ENCODE measurements at places on chromosomes 6 and 20.

DNA sequence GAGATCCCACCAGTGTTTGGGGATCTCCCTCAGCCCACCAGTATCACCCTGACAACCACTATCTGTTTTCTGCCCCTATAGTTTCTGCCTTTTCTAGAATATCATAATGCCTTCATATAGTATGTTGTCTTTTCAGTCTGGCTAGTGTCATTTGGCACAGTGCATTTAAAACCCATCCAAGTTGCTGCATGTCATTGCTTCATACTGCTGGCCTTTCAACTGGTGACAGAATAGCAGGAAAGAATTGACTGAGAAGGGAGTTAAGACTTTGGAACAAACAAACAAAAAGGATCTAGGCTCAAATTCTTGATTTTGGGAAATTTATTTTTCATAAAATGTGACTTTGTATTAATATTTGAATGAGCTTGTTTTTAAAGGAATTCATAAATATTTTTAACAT lies 4.5 kb downstream of the LMBRD1 start:
- DNase-seq, result no peak

GRCh38 chr6:48744948-48745347 lies 634.0 kb upstream of the PTCHD4 start:
- no peak for DNase-seq

GRCh38 chr6:19327661-19328060 lies 509.5 kb upstream of the ID4 start:
- no peak for DNase-seq

DNA sequence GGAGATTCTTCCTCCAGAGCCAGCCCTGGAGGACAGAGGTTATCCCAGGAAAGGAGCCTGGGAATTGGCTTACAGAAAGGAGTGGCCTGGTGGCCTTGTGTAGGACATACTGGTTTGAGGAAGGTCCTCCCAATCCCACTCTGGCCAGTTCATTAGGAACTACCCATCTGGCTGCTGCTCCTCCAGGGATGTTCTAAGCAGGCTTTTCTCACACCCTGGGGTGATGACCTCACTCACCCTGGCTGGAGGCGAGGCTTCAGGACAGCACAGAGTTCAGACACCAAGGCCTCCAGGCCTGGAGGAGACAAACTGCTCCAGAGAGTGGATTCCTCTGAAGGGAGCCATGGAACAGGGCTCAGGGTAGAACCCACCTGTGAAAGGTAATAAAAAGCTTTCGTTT lies 8.9 kb downstream of the GNMT start:
- no peak for DNase-seq

- no peak for DNase-seq
Observed at GRCh38 chr6:88848870-88849269, 114.5 kb downstream of the RNGTT start.

DNA sequence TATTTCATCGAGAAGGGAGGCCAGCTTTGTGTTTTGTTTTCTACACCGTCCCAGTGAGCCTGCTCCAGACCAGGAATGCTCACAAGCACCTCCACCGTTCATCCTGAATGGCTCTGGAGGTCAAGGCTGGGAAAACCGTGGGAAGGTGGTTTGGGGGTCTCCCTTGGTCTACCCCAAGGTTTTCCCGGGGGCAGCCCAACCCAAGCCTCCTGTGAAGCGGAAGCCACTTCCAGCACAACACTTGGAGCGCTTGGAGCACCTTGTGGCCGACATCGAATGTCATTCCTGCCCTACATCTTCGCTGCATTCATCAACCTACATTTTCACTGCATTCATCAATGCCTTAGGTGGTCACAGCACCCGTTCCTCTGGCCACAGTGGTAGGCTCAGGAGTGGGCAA lies 255.6 kb upstream of the PMEPA1 start:
- no peak for DNase-seq

DNA sequence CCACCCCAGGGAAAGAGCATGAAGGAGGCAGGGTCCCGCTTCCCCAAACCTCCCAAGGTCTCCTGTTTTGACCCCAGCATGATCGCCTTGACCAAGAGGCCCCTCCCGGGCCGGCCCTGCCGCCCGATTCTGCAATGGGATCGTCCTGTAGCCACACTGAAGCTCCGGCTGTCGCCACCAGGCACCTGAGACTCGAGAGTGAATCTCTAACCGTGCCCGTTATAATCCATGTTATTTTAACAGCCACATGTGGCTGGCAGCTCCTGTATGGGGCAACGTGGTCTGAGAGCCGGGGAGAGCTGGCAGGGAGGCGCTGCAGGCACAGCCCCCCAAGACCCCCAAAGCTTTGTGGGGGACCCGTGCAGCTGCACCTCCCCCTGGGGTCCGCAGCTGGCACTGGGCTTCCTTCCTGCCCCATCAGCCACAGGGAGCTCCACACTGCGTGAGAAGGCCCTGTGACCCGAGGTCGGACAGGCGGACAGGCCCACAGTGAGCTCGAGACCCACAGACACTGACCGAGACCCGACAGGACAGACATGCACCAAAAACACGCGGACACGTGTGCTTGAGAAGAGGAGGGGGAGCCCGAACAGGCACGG lies 51.3 kb downstream of the KCNQ2 start:
- no peak for DNase-seq

- DNase-seq, result no peak
Observed at GRCh38 chr20:3161316-3162079, 1.8 kb upstream of the FASTKD5 start.

- DNase-seq, result no peak
Observed at GRCh38 chr6:149046822-149047246, 270.7 kb upstream of the TAB2 start.

GRCh38 chr20:54305421-54305820 lies 97.5 kb downstream of the PFDN4 start:
- no peak for DNase-seq

DNA sequence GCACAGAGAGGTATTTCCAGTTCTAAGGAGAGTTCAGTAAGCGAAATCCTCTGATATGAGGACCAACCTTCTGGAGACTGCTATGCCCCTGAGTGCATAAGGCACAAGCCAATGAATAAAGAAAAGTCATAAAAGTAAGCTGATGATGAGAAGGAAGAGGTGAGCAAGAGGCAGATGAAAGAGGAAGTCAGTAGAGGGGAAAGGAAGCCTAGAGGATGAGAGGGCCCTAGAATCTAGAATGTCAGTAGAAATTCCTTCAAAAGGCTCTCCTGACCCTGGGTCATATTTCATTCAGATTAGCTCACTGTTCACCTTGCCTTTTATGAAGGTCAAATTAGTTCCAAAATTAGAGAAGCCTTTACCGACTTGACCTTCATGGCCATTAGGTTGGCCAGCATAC lies 209.2 kb downstream of the CD83 start:
- DNase-seq, result no peak

- DNase-seq, result no peak
Observed at GRCh38 chr20:29119141-29119540, 2138.3 kb upstream of the DEFB115 start.

DNA sequence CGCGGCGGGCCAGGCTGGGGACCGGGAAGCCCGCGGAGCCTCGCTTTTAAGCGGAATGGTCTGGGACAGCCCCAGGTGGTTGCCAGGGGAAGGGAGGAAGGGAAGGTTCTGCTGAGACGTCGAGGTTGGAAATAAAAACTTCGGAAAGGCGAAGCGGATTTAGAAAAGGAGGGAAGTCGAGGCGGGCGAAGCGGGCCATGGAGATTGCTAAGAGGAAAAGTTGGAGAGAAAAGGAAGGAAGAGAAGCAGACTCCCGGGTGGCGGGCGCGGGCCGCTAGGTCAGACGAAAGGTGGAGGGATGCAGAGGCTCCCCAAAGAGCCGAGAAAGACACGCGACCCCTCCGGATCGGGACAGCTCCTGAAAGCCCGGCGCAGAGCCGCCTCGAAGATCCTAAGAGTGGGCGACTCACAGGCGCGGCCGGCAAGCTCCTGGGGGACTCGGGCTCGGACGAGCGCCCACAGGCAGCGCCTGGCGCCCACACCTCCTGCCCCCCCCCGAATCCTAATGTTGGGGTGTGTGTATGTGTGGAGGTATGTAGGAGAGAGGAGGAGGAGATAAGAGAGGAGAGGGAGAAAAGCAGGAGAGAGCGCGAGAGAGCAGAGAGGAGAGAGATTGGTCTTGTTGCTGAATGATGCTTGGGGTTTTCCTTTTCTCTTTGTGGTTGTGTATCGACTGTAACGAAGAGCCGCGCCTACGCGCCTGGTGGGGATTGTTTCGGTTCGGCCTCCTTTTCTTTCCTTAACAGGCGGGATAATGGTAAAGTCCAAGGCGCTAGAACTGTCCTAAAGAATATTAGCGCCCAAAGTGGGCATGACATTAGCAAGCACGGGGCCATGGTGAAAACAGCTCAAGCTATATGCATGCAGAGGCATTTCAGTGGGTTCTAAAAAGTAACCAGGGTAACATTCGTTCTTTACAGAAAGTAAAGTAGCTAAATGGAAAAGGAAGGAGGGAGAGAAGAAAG lies 1.5 kb downstream of the TFAP2B start:
- no peak for DNase-seq

Data from GM12878 (cell line).